T-helper 1 cell (primary cell): ENCODE measurements at places on chromosomes 5 and 9.

- DNase-seq: no peak
Measured at GRCh38 chr5:1881098-1881572, 1.6 kb downstream of the IRX4 start.

DNA sequence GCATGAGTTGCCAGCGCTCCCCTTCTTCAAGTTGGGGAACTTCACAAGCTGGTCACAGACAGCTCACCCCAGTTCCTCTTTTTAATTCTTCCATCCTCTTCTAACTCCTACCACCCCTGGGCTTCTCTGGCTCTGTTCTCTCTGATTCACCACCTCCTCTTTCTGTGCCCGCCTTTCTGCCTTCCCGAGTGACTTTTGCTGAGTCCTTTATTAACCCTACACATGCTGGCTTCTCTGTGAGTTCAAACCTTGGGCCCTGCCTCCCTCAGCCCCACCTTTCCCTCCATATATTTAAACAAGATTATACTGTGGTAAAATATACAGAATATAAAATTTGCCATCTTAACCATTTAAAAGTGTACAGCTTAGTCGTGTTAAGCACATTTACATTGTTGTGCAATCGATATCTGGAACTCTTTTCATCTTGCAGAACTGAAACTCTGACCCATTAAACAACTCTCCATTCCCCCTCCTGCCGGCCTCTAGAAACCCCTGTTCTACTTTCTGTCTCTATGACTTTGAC is 32.0 kb downstream of the SLC46A2 start:
- DNase-seq: no peak

DNA sequence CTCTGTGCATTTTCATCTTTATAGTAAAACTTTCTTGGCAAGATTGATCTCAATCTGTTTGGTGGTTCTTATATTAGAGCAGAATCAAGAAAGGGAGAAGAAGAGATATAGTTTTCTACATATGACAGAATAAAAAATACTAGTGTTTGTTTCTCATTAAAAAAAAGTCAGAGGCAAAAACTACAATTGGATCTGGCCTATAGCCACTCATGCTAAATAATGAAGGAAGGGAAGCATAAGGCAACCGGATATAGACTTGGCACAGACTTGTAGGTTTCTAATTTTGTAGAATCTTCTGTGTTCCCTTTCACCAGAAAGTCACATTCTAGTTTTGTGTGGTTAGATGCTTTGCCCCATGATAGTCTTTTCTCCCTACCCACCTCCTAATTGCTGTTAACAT is 306.2 kb downstream of the PIK3R1 start:
- DNase-seq: no peak

DNA sequence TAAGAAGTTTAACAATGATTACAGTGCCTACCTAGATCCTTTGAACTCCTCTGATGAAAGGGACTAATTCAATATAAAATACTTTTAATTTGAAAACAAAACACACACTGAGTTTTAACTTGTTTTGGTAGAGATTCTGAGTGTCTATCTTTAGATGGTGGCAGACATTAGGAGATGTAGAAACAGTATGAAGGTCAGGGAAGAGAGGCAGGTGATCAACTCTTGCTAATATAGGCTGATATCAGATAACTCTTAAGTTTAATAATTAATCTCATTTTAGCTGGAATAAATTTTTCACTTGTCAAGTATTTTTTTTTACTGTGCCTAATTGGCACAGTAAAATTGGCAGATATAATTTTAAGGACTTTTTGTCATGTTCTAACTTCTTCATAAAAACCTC is 30.8 kb downstream of the POC5 start:
- no peak for DNase-seq

- DNase-seq: no peak
Measured at GRCh38 chr5:128782446-128782845, 182.8 kb upstream of the SLC27A6 start.

DNA sequence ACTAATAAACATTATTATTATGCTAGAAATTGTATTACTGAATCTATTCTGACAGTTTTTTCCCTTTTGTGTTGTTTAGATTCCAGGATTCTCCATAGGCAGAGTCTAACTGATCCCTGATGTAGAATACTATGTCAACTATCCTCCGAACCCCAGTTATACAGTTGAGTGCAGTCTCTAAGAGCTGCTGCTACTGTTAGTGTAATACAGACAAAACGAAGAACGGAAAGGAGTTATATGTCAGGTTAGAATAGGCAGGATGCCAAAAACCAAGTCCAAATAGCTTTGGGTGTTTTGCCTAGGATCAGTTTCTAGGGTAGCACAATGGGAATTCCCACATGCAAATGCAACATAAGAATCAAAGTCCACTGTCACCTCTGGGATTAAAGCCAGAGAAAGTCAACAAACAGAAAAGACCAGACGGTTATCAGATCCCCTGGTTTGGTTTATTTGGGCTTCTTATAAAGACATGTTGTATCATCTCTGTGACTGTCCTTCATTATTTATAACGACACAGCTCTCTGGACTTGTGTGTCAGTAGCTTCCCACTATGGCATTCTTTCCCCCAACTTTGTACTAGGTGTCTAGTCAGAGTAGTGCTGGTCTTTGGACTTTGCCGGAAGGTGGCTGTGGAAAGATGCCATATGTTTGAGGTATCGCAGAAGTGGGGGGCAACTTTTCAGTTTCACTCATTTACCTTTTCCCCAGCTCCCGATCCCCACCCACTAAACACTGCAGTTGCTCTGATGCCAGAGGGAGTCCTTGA is 14.9 kb upstream of the TMEM38B start:
- no peak for DNase-seq

DNA sequence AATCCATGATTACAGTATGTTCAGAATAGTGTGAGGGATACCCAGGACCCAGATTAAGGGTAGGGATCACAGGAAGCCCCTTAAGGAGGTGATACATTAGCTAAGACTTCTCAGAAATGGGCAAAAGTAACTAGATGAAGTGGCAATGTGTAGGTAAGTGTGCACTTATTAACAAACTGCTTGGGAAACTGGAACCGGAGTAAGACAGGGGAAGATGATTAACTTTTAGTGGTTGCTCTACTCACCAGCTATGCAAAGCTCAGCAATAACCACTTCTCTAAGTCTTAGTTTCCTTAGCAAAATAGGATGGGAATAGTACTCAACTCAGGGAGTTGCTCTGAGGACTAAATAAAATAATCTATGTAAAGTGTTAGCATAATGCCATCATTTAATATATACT is 182.2 kb downstream of the MCTP1 start:
- DNase-seq: no peak

DNA sequence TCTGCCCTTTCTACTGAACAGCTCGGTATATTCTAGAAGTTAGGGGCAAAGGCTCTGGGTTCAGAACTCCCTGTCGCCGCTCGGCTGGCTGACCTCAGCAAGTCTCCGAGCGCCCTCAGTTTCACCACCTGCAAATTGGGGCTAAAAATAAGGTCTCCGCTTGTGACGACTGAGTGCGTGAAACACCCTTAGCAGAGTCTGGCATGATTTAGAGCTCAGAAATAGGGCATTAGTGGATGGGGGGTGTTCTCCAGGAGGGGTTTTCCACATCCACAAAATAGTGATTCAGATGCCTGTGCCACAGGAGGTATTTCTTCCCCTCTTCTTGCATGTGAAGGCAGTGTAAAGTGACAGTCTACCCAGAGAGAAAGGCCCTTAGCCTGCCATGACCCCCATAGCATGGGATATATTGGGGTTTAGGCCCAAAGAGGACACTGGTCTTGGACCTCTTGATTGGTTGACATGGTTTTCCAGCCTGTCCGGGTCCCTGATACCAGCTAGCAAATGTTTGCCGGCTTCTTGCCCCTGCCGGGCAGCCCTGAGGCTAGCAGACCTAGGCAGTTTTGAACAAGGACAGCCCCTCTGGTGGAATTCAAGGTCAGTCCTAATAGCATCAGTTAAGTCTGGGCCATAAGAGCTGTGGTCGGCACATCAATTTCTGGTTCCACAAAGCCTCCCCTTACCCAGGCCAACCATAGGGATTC is 1.4 kb downstream of the ERGIC1 start:
- no peak for DNase-seq

GRCh38 chr5:174750711-174751110 is 26.3 kb downstream of the MSX2 start:
- DNase-seq: no peak

DNA sequence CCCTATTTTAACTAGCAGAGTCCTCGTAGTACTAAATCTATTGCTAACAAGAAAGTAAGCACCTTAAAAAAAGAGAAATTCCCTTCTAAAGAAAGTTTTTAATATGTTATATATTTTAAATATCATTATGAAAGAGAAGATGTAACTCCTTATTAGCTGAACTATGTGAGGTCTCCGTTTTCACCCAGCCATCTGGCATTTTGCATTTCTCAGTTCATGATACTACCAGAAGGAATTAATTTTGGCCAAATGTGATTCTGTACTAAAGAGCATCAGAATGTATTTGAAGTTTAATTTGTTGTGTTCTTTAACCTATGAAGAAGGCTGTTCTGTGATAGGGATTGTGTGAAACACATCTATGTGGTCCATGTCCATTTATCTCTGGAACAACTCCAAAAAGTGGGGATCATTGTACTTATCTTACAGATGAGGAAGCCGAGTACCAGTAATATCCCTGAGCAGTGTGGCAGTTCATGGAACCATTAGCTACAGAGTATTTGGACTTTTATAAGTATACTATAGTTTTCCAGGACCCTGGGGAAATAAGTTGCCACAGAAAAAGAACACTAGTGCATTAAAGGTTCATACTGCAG is 29.8 kb downstream of the TNFAIP8 start:
- no peak for DNase-seq

DNA sequence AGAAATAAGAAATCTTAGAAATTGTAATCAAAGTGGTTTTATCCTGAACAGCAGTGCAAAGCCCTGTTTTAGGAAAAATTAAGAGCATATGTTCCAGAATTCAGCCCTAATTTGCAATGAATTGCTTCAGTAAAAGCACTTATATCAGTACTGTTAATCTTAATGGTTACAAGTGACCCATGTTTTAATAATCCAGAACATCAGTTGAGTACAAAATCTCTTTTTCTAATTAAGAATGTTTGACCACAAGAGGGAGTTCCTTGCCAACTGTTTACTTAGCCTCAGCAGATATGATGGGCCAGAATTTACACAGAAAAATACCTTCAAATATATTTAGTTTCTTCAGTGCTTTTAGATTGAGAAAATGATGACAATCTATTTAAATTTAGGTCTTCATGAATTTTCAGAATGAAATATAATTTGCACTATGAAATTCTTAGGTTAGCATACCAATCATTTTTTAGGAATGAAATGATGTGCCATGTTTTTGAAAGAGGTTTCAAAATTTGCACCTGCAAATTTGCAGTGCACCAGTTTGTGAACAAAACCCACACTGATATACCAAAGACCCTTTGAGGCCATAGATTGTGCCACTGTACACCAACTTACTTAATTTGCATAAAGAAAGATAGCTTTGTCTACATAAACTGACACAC is 926.3 kb upstream of the ARRDC3 start:
- DNase-seq: no peak

- DNase-seq: no peak
Measured at GRCh38 chr5:38167562-38167996, 90.8 kb upstream of the EGFLAM start.

- DNase-seq: no peak
Measured at GRCh38 chr9:113219186-113219936, 1.7 kb downstream of the FKBP15 start.

DNA sequence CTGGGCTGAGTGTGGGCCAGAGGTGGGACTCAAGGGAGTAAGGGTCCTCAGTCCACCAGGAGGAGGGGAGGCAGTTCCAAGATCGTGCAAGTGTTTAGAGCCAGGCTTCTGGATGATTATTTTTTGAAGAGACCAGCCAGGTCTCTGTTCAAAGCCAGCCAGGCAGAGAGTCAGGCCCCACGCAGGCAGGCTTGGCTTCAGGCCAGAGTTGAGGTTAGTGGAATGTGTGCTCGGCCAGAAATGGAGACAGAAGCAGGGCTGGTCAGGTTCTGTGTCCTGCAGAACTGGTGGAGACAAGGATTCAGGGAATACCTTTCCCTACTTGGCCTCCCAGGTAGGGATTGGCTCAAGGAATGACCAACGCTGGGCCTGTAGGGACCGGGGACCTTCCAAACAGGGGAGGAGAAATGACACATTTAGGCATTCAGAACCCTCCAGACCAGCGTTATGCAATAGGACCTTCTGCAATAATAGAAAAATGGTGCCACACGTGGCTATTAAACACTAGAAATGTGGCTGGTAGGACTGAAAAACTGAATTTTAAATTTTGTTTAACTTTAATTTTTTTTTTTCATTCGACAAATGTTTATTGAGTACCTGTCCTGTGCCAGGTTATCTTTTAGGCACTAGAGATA is 106.2 kb downstream of the CMYA5 start:
- DNase-seq: no peak

DNA sequence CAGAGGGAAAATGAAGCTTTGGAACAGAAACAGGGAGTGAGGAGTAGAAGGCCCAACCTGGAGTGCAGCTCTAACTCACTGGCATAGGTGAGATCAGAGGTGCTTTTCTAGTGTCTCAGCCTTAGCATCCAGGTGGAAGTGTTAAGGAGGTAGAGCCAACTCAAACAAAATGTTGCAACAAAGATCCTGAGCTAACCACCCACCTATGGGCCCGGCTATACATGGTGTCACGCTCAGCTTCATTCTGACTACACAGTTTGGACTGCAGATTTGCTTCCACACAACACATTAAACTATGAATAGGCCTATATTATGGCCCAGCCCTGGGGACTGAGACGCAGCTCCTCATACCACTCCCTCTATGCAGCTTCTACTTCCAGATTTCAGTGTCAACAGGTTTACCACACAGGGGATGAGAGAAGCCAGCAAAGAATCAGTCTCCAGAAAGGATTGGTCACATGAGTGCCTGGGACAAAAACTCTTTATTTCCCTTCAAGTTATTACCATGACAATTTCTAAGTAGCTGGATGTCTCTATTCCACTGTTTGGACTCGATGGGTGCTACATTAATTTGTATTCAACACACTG is 9.0 kb downstream of the C5orf63 start:
- no peak for DNase-seq

DNA sequence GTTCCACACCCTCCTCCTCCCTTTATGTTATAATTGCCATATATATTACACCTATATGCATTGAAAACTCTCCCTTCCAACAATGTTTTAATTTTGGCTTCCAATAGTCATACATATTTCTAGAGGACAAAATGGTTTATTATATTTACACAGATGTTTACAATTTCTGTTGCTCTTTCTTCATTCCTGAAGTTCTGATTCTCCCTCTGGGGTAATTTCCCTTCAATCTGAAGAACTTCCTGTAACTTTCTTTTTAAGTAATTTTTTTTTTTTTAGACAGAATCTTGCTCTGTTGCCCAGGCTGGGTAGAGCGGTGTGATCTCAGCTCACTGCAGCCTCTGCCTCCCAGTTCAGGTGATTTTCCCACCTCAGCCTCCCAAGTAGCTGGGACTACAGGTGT is 173.0 kb upstream of the MAP1B start:
- DNase-seq: no peak
